ENCODE measurements at places on chromosomes 2 and 18.

- DNase-seq, result no peak
Observed at GRCh38 chr2:86189782-86190416, 5.4 kb downstream of the IMMT start.

GRCh38 chr2:62074233-62074632 is 121.7 kb upstream of the B3GNT2 start:
- no peak for DNase-seq

DNA sequence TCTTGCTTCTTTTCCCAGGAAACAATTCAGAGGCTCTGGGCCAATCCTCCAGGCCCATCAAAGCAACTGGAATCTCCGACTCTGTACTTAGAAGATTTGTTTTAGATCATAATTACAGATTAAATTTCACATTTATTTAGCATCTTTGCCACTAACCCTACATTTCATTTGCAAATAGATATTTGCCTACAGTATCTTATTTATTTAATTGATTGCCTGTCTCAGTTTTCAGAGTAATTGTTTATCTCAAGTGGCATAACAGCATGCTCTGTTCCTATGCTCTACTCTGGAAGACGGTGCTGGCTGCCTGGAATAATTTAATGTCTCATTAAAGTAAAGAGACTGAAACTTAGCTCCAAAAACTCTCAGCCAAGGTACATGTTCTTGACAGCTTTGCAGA is 213.4 kb downstream of the HNMT start:
- no peak for DNase-seq

GRCh38 chr2:96798733-96799622 is 17.1 kb upstream of the CNNM3 start:
- DNase-seq, result no peak
